ENCODE measurements at places on chromosomes 11 and 22.

DNA sequence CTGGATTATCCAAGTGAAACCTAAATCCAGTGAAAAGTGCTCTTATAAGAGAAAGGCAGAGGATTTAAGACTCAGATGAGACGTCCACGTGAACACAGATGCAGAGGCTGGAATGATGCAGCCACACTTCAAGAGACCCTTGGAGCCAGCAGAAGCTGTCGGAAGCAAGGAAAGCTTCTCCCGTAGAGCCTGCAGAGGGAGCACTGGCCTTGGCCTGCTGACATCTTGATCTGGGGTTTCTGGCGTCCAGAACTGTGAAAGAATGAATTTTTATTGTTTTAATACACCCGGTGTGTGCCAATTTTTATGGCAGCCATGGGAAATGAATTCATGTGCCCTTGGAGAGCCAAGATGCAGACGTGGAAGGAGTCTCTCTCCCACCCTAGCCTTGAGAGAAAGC lies 407.0 kb upstream of the B3GAT1 start:
- no peak for DNase-seq

GRCh38 chr22:48496226-48496845 lies 1331.3 kb downstream of the BRD1 start:
- no peak for DNase-seq

GRCh38 chr11:124233376-124233775 lies 7.5 kb upstream of the OR8G1 start:
- no peak for DNase-seq

DNA sequence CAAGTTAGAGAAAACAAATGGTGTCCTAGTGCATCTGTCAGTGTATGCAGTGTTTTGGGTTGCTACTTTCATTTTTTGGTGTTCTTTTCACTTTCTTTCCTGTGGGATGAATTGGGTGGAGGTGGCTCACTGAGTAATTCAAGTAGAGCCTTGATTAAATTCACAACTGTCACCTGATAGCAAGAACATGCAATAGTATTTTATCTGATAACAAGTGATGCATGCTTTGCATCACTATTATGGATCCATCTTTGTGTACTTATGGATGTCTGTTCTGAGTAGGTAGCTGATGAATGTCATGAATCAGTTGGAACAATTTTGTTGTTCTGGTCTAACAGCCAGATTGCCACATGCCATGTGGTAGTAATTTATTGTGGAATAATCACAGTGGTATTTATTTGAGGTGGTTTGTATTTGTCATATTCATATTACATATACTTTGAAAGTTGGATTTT lies 87.5 kb downstream of the DDX10 start:
- no peak for DNase-seq

- no peak for DNase-seq
Measured at GRCh38 chr22:36300396-36301212, 47.7 kb downstream of the APOL1 start.

DNA sequence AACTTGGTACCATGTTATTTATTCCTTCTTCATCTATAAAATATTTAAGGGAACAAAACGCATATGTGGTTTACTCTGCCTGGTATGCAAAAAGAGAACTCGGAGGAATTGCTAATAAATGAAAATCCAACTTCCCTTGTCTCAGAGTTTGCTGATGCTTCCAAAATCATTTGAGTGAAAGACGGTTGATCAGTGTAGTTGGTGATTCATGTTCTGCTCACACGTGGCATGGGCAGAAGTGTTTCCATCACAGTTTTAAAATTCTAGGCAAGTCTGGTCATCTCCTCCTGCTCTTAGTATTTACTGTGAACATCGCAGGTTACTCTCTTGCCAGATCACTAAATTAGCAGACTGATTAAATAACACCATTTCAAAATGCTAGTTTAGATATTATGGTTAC lies 11.9 kb upstream of the PARVB start:
- no peak for DNase-seq

DNA sequence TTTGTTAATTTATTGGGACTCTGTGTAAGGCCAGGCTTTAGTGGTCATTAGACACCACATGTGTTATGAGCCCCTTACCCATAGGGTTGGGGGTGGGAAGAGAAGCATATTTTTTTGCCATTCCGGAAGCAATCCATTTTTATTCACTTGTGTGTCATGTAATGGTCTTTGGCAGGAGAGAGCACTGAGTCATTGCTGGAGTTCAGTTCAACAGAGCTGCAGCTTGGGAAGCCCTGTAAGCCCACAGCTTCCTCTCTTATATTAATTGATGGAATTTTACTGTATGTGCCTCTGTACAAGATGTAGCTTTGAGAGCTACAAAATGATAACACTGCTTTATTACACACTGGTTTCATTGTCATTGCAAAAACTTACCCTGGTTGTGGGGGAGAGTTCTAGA lies 177.3 kb upstream of the SORL1-AS1 start:
- no peak for DNase-seq

DNA sequence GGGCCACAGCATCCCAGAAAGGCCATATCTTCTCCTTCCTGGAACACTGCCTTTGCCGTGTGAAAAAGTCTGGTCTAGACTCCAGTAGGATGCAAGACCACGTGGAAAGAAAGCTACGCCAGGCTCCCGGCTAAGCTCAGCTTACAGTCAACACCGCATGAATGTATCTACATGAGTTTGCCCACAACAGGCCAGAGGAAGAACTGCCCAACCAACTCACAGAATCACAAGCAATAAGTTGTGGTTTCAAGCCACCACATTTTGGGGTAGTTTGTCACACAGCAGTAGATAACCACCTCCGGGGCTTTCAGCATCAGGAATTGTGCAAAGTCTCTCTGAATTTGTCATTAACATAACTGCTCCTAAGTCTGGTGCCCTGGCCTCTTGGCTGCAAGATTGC lies 27.3 kb downstream of the HSPA8 start:
- DNase-seq, result no peak

GRCh38 chr11:47879259-47880158 lies 31.4 kb upstream of the NUP160 start:
- no peak for DNase-seq

DNA sequence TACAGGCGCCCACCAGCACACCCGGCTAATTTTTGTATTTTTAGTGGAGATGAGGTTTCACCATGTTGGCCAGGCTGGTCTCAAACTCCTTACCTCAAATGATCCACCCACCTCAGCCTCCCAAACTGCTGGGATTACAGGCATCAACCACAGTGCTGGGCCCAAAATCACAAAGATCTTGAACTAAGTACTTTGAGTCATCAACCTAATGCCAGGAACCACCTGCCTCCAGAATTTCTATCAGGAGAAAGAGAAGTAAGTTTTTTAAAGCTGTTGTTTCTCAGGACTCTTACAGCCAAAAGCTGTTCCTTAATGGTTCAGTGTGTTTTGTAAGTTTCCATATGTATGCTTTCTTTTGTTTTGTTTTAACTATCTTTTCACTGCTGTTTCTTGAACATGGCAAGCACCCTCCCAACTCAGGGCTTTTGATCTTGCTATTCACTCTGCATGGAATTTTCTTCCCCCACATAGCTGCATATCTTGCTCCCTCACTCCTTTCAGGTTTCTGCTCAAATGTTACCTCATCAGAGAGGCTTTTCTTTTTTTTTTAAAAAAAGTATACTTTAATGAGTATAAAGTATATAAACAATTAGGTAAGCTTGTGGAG lies 6.0 kb upstream of the PAK1 start:
- DNase-seq, result no peak

DNA sequence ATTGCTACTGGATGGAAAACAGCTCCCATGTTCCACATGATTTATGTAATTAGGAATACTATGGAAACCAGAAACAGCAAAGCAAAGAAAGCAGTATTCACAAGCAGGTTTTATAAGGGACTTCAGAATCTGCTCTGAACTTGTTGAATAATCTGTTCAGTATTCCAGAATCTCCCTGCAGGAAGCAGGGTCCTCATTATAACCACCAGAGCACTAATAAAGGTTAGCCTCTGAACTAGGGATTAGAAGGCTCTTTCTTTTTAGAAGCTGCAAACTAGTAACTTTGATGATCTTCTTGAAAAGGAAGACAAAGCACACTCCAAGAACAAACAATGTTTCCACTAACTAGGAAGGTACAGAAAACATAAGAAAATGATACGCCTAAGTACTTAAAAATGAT lies 125.8 kb downstream of the DCDC1 start:
- no peak for DNase-seq

GRCh38 chr11:84673753-84674152 lies 953.4 kb downstream of the DLG2 start:
- DNase-seq, result no peak

- no peak for DNase-seq
Measured at GRCh38 chr11:120040151-120040840, 97.6 kb downstream of the TRIM29 start.

DNA sequence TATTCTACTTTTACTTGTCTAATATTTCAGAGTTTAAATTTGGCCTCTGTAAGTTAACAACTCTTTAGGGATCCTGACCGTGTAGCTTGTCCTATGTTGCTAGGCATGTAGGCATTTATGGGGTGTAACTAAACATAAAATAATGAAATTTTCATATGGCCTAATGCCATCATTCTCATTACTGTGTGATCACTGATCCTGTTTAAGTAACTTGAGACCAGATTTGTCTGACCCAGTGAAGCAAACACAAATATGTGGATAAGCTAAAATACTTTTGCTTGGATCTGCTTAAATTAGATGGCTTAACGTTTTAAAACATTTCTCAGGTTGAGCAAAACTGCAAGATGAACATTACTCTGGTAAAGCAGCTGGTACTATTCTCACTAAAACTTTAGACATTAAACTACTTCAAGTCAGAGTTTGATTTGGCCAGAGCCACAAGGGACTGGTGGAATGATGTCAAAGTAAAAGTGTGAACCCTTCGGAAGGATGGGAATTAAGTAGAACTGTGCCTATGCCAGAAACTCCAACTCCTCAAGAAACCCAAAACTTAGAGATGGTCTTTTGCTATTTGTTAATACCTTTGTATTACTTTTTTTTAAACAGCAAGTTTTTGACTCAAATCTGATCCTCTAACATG lies 12.5 kb downstream of the QSER1 start:
- DNase-seq, result no peak

GRCh38 chr22:49956914-49957825 lies 3.4 kb upstream of the PIM3 start:
- no peak for DNase-seq

DNA sequence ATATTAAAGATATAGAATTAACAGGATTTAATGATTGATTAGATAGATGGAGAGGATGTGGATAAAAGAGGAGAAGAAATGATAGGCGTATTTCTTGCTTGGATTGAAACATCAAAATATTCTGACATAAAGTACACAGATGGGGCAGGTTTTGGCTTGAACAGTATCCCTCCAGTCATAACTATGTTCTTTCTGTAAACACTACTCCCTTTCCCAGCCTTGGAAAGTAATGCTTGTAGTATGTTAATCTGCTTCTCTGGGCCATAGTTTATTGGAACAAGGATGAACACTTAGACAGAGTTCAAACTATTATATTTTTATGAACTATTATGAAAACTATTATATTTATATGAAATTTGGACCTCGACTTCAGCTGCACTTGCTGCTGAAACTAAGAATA lies 419.2 kb downstream of the AASDHPPT start:
- no peak for DNase-seq

DNA sequence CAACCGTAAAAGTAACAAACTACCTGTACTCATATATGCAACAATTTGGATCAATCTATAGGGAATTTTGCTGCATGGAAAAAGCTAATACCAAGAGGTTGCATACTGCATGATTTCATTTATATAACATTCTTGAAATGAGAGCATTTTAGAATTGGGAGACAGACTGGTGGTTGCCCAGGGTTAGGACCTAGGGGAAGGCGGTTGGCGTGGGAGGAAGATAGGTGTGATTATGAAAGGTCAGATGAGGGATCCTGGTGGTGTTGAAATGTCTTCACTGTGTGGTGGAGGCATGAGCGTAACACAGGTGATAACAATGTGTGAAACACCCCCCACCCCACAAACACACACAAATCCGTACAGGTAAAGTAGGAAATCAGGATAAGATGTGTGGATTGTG lies 176.6 kb upstream of the ZBED5 start:
- no peak for DNase-seq

GRCh38 chr22:20159076-20159475 lies 8.2 kb upstream of the CCDC188 start:
- DNase-seq, result no peak

GRCh38 chr11:60848714-60849151 lies 6.8 kb downstream of the CCDC86 start:
- DNase-seq, result no peak

GRCh38 chr22:46799626-46800025 lies 37.2 kb downstream of the TBC1D22A start:
- no peak for DNase-seq

DNA sequence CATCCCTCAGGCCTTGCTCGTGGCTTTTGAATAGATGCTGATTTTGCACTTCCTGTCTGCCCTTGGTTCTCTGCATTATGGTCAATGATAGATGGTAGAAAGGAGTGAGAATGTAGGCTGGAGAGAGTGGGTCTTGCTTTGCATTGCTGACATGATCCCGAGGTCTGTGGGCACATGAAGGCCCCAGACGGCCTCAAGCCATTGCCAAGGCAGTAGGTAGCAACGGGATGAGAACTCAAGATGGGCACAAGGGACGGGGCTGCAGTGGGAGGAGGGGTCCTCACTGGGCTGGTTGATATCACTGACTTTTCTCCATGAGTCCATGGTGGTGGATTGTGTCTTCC lies 54.0 kb downstream of the GAB4 start:
- no peak for DNase-seq

GRCh38 chr11:12890476-12890875 lies 118.6 kb upstream of the RASSF10 start:
- DNase-seq, result no peak

DNA sequence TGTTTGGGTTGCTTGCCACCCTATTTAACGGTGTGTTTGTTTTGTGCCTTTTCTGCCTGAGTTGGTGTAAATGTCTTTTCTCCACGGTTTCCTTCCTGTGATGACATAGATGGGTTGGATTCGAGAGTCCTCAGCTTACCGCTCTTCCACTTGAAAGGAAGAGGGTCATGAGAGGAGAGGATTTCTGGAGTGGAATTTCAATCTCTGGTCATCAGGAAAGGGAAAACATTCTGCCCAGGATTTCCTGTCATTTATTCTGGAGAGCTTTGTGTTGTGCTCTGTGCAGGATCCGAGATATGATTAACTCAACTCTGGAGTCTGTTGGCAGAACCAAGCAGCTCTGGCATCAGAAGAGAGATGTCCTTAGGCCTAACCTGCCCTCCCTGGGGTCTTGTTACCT lies 605.2 kb downstream of the NTM start:
- DNase-seq, result no peak

- DNase-seq, result no peak
Measured at GRCh38 chr11:115317277-115318185, 186.7 kb downstream of the CADM1 start.

GRCh38 chr22:28759861-28760560 lies 12.5 kb upstream of the CCDC117 start:
- no peak for DNase-seq

DNA sequence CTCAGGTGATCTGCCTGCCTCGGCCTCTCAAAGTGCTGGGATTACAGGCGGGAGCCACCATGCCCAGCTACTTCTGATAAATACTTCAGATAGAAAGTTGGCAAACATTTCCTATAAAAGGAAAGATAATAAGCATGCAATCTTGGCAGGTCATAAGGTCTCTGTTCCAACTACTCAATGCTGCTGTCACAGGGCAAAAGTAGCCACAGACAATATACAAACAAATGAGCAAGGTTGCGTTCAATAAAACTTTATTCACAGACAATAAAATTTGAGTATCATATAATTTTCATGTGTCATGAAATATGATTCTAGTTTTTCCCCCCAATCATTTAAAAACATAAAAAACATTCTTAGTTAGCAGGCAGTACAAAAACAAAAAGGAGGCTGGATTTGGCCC lies 53.1 kb upstream of the CLNS1A start:
- no peak for DNase-seq

Measured in CD4-positive, alpha-beta T cell treated with Interferon alpha-2 for 1 hour (primary cell).